ENCODE measurements at places on chromosomes 13 and 19.

GRCh38 chr19:43518051-43518450 is 8.9 kb downstream of the ETHE1 start:
- no peak for DNase-seq

- peak; percentile 57 for DNase-seq
These were observed 10.3 kb upstream of the GARIN5A start for GRCh38 chr19:50486823-50487515.

DNA sequence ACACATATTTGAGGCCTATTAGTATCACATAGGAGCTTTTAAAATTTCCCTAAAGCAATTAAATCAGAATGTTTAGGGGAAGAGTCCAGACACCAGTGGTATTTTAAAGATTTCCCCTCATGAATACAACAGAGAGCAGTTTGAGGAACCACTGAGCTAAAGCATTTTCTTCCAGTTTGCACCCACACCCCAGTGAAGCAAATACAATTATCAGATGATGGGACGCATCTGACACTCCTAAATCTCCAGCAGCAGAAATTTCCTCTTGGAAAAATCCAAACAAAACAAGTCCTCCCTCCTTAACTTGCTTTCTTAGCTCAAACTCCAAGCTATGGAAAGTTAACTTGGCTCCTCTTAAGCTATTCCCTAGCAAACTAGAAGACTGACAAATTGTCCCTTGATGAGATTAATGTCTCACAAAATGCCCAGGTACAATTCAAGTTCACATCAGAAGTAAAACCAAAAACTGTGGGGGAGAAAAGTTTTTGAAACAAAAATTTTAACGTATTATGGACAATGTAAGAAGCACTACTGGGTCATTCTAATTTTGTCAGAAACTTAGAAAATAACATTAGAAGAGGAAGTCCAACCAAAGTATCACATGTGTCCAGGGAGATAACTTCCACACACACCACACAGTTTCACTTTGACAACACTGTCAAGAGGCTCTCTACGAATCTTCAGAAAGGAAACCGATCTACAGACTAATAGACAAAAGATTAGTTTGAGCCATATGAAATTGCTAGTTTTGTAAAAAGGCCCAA is 74.1 kb downstream of the ABCC4 start:
- no peak for DNase-seq

DNA sequence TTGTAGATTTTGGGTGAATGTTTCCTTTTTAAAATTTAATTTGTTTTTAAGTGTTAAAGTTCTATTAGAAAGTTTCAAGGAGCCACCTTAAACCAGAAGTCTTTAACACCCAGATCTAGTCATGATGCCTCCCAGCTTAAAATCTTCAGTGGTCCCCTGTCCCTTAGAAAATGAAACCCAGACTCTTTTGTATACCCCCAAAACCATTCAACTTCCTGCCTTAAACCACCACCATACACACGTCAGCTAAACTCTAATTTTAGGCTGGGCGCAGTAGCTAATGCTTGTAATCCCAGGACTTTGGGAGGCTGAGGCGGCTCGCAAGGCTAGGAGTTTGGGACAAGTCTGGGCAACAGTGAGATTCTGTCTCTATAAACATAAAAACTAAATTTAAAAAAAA is 37.9 kb downstream of the N4BP2L1 start:
- DNase-seq = no peak

GRCh38 chr13:50410921-50411746 is 395.9 kb downstream of the KCNRG start:
- no peak for DNase-seq

- DNase-seq = no peak
These were observed 5.2 kb downstream of the DKKL1 start for GRCh38 chr19:49368711-49369358.

DNA sequence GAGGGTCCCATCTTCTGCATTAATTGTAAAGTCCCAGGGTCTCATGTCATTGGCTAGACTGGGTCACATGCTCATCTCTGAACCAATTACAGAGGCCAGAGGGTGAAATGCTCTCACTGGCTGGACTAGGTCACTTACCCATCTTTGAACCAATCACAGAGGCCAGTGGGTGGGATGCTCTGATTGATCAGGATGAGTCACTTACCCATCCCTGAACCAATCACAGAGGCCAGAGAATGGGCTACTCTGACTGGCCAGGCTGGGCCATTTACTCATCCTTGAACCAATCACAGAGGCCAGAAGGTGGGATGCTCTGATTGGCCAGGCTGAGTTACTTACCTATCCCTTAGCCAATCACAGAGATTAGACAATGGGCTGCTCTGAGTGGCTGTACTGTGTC is 5.3 kb downstream of the MISP start:
- no peak for DNase-seq

DNA sequence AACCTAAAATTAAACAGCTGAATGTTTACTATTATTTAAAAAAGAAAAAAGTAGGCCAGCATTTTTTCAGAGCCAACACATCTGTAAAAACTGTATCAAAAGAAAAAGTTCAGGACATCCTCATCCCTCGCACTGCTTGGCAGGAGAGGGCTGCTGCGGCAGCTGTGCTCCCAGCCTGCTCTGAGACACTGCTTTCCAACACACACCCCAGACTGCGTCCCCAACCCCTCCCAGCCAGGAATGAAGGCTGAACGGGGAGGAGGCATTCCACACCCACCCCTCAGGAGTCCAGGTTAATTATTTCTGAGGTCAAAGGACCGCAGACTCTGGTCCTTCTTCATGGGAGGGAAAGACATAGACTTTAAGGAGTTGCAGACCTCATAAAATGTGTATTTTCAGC is 43.1 kb downstream of the COL4A1 start:
- no peak for DNase-seq

GRCh38 chr19:14494910-14495671 is 836 bp downstream of the GIPC1 start:
- peak; percentile 48 for DNase-seq

GRCh38 chr13:47226516-47226915 is 329.7 kb upstream of the HTR2A start:
- DNase-seq = no peak

DNA sequence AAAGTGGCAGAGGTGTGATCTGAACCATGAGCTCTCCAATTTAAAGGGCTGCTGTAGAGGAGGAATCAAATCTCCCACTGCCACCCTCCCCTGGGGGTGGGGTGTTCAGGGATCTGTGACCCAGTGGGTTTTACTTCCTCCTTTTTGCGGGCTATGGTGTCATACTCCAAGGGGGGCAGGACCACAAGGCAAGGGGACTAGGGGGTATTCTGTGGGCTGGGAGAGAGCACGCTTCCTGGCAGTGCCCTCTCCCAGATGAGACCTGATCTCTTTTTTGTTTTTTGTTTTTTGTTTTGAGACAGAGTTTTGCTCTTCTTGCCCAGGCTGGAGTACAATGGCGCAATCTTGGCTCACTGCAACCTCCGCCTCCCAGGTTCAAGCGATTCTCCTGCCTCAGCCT is 10.3 kb downstream of the PLD3 start:
- DNase-seq = no peak

DNA sequence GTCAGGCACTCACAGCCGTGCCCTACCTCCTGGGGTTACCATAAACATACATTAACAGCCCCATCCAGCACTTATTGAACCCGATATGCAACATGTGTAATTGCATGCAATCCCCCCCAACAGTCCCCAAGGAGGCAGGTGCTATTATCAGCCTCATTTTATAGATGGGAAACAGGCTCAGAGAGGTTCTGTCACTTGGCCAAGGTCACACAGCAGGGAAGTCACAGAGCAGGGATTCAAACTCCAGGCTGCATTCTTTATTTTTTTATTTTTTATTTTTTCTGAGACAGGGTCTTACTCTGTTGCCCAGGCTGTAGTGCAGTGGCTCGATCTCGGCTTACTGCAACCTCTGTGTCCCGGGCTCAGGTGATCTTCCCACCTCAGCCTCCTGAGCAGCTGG is 38.4 kb upstream of the TNFAIP8L1 start:
- no peak for DNase-seq

GRCh38 chr13:36098080-36098479 is 33.1 kb downstream of the DCLK1 start:
- no peak for DNase-seq

DNA sequence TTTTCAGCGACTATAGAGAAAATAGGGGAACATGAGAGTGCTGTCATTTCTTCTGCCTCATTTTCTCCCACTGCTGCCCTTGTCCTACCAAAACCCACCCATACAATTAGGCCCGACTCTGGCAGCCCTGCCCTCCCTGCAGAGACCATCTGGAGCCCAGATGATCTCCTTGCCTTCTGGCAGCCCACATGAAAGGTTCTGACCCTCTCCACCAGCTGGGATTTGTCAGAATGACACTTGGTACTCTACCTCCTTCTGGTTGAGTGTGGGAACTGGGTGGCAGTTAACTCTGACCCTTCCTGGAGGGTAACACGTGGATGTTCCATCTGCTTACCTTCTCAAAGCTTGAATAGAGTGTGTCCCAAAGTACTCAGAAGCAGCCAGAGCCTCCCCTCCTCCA is 21.0 kb upstream of the SIAH3 start:
- no peak for DNase-seq

DNA sequence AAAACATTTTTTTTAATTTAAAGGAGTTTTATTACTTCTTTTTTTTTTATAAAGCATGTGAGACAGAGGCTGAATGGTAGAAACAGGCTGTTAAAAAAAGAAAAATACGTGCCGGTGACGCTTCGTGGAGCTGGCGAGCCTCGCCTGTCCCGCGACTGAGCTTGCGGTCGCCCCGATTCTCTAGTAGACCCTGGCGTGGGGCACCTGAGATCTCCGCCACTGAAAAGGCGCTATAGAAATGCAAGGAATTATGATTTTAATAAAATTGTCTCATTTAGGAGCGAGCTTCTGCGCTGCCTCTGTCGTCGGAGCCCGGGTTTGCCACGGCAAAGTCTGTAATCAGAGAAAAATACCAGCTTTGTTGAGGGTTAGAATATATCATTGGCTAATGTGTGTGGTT is 18.4 kb downstream of the NFIX start:
- DNase-seq = no peak

GRCh38 chr19:16066611-16067104 is 9.6 kb upstream of the TPM4 start:
- DNase-seq = peak; percentile 36

DNA sequence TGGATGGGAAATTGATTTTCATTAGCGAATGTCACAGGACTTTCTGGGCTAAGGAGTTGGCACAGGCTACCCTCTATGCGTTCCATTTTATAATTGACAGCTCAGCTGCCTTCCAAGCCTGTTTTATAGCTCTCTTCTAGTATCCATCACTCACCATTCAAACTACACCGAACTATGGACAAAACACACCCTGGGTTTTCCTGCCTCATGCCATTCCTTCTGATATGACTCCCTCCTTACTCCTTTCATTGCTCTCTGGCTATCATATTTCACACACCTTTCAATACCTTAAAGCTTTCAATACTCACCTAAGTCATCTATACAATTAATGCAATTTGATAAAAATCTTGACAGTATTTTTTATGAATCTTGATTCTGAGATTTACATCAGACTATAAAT is 181.3 kb downstream of the RAP2A start:
- no peak for DNase-seq

- no peak for DNase-seq
These were observed 178.0 kb downstream of the KCTD12 start for GRCh38 chr13:76708138-76708688.

DNA sequence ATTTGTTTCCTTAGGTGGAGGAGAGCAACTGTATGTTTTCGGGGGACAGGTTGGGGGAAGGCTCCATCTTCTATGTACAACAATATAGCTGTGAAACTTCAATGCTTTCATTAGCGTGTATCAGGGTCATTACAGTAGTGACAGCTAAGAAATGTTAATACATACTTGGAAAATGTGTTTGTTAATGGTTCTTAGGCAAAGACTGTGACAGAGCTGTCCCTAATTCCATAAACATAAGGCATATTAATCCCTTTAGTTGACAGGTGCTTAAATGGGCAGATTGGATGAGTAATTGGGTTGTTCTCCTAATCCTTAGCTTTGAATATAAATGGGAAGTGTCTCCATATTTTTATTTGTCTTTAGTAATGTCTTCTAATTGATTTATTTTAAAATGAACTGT is 313.7 kb downstream of the HS6ST3 start:
- no peak for DNase-seq

GRCh38 chr19:8180018-8180417 is 29.2 kb upstream of the CERS4 start:
- no peak for DNase-seq

- no peak for DNase-seq
These were observed 7.6 kb upstream of the BICRA start for GRCh38 chr19:47601180-47601904.

- DNase-seq = no peak
These were observed 52.1 kb upstream of the ARHGEF7 start for GRCh38 chr13:111062966-111063365.

DNA sequence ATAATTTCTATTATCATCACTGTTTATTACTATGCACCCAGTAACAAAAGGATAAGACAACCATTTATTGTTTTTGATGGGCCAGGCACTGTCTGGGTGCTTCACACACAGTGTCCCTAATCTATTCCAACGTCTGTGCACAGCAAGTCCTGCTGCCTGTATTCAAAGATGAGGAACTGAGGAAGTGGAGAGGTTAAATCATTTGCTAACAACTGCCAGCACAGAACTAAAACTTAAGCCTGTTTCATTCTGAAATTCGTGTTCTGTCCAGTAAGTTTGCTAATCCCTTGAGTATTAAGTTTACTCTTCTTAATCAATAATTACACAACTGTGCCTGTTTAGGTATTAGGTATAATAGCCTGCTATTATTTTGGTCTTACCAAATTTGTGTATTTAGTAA is 41.9 kb downstream of the TEX26 start:
- no peak for DNase-seq

DNA sequence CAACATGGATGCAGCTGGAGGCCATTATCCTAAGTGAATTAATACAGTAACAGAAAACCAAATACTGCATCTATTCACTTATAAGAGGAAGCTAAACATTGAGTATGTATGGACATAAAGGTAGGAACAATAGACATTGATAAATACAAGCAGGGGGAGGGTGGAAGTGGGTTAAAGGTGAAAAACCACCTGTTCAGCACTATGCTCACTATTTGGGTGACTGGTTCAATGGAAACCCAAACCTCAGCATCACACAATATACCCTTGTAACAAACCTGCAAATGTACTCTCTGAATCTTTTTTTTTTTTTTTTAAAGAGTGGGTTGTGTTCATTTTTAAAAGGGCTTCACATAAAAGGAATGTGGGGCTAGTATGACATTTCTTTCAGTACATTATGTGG is 26.9 kb upstream of the CPB2 start:
- no peak for DNase-seq

GRCh38 chr19:30387311-30388115 is 15.3 kb downstream of the ZNF536 start:
- no peak for DNase-seq

DNA sequence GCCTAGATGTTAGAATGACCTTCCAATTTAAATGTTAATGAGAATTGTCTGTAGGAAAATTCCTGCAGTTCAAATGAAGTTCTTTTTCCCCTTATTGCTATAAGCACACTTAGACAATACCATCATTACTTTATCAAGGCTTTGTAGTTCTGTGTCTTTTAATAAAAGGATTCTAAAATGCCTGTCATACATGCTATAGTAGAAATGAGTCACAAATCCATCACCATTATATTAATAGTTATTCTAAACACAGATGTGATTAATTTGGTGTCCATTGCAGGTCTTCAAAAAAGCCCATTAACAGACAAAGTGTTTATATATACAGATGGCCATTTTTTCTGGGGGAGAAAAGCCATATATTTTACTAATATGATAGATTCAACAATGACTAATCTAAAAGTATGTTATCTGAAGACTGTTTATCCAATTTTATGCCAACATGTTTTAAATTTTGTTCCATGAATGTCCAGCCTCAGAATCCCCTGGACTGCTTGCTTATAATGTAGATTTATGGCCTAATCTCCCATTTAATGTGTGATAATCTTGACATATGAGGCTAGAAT is 1678.3 kb upstream of the PCDH20 start:
- no peak for DNase-seq

Data from CD4-positive, CD25-positive, alpha-beta regulatory T cell (primary cell).